Hematopoietic multipotent progenitor cell treated with erythropoietin and hydrocortisone succinate and interleukin-3 and kit ligand, for 8 days (in vitro differentiated cells): ENCODE measurements at places on chromosomes 7 and 10.
A peak's percentile ranks its signal among the peaks of the same experiment; 100 is the strongest.

DNA sequence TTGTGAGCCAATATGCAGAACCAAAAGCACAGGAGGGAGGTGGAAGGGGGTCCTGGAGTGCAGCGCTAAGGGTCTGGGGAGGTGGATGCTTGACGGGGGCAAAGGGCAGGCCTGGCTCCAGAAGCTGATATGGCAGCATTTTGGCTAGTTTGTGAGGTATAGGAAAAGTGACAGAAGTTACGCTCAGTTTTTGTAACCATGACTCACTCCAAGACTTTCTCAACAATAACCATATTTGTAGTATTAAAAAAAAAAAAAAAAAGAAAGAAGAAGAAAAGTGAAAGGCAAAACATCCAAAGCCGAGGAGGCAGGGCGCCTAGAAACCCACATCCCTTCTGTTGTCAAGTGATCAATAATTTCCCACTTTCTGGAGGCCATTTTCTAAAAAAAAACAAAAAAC is 92.3 kb downstream of the RNF216 start:
- DNase-seq: no peak

DNA sequence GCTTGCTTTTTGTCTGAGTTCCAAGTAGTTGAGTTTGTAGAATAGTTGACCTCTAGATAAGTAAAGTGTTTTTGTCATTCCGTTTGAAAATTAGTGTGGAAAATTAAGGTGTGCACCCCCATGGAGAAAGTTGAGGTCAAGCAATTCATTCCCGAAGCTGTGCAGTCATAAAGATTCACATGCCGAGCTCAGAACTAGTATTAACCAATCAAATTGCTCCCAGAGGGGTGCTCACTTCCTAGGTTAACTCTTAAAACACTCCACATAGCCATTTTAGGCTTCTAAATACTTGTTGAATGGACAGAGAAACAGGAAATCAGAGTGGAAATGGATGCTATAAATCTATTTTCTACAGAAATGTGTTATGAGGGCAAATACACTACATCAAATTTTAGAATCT is 638.9 kb downstream of the SUGCT start:
- no peak for DNase-seq

DNA sequence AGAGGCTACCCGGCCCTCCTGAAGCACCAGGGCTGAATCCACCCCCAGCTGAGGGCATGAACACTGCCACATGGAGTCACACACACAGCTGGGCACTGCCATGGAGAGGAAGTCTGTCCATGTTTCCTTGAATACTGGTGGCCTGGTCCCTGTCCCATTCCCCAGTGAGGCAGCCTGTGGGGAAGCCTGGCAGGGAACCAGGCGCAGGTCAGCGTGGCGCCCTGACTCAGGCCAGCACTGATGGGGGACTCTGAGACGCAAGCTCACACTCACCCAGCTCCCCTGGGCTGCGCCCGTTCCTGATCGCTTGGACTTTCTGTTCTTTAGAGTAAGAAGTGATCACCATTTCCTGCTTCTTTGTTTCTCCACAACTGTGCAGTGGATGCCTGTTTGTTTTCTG is 128.3 kb downstream of the EGFR start:
- DNase-seq: no peak

DNA sequence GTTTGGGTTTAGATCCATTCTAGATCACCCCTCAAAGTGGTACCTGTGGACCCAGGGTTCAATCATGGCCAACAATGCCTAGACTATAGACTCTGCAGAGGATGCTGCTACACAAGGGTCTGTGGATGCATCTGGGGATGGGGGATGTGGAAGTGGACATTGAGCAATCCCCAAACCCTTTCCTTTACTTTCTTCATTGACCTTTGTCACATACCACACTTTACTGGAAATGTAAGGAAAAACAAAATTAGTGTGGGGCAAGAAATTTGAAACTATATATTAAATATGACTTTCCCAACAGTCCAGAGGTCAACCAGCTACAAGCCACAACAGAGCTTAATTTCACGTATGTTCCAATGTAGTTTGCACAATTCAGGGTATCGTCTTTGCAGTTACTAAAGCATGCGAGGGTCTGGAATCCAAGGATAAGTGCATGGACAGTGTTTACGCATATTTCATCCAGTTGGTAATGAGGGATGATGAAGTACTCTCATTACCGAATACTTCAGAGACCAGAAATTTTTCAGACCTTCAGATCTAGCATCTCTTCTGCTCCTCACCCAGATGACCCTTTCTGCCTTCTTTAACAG is 33.3 kb upstream of the CASD1 start:
- DNase-seq: no peak

- DNase-seq: peak; percentile 82
Measured at GRCh38 chr7:43572516-43573049, 10.3 kb upstream of the STK17A start.

GRCh38 chr7:133551466-133551865 is 298.6 kb downstream of the EXOC4 start:
- no peak for DNase-seq

DNA sequence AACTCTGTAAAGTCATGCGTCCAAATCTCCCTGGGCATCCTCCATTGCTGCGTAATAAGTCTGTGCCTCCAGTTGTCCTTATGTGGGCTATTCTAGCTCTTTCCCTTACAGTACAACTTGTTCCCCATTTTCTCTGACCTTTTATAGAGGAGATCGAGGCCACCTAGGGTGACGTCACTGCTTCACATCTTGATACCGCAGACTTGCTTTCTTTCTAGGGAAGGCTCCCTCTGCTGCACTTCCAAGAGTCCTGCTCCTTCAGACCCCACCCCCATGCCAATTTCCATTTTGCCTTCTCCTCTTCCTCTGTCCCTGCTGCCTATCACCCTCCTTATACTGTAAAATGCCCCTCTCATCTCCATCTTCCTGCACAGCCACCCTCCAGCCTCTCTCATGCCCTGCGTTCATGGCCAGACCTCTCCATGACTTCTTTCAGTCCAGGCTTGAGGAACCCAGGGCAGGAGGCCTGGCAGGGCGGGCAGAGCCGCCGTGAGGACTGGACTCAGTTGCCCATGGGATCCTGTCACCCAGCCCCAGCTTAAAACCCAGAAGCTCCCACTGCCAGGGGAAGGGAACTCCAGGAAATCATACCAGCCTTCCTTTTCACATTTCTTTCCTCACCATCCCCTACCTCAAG is 57.5 kb downstream of the CAMK1D start:
- DNase-seq: no peak

DNA sequence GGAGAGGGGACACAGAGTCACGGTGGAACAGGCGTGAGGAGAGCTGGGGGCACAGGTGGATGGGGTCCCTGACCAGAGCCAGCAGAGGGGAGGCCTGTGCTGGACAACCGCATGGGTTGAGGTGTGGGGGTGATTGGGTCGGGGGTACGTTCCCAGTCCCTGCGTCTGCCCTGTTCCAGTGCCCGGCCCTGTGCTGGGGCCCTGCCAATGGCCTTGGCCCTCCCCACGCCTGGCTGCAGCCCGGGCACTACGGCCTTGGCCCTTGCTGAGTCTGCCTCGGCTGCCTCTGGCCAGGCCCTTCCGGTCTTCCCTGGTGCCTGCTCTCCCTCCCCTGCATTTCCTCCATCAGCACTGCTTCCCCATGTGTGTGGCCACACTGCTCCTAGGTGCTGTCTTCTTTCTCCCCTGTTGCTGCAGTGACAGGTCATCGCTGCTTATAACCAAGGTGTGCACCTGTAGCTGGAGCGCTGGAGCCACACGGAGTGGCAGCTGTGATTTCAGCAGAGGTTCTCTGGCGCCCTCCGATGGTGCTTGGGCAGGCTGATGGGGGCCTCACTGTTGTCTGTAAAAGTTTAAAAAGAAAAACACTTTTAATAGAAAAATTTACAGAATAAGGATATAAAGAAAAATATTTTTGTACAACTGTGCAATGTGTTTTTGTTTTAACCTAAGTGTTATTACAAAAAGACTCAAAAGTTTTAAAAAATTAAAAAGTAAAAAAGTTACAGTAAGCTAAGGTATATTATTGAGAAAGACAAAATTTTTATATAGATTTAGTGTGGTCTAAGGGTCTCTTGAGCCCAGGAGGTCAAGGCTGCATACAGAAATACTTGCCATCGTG is 45.2 kb upstream of the BHLHA15 start:
- DNase-seq: peak; percentile 26

DNA sequence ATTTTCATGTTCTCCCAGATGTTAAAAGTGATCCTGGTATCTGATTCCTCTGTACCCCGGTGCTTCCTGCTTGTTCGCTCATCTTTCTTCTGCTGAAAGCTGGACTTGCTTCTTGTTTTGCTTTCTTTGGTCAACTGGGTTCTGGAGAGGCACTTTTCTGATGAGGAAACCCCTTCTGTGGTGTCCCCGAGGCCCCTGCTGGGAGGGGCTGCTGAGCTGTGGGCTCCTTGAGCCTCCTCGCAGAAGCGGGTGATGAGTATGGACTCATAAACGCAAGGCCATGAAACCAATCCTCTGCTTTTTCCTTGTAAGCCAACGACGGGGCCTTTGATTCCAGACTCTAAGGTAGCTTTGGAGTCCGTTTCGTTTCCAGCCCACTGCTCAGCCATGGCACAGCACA is 7.8 kb downstream of the WIPI2 start:
- no peak for DNase-seq

DNA sequence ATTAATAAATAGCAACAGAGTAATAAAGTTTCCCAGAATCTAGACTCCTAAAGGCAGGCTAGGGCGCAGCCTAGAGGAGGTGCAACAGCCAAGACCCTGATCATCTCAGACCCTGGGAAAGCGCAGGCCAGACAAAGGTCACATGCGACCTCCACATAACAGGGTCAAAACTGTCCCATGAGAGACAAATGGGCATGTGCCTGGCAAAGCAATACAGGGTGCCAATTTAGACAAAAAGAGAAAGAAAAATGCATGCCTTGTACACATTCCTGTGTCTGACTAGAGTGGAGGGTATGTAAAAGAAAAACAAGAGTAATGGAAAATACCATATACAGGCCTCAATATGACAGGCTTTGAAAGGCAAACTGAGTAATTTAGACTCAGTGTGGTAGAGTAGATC is 22.2 kb downstream of the MPP7 start:
- DNase-seq: no peak

GRCh38 chr7:96331233-96331632 is 9.3 kb upstream of the SLC25A13 start:
- no peak for DNase-seq

DNA sequence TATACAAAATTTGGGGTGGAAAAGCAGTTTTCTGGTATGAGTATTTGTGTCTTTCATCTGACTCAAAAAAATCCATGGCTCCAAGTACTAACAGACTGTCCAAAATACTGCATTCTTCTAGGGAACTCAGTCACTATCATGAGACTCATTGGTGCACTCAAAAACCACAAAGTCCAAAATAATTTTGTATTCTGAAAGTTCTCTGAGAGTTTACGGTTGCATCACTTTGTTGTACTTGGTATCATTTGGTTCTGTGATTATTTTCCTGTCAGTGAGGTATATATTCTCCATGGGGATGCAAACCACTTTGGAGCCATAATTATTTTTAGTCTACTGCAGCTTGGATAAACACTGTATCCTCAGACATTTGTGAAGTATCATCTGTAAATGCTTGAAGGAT is 28.0 kb upstream of the CABCOCO1 start:
- no peak for DNase-seq

DNA sequence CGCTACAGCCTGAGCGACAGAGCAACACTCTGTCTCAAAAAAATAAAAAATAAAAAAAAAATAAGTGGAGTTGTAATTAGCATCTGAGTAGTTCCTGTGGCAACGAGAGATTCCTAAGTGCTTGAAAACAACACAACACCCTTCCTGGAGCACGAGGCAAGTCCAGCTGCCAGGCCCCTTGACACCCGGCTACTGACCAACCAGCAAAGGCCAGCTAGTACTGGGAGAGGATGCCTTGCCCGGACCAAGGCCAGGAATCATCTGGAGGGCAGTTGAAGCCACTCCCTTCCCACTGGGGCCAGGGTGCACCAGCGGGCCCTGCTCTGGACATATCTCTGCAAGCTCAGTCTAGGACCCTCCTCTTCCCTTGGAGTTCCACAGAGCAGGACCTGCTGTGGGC is 536 bp downstream of the C10orf105 start:
- DNase-seq: no peak

GRCh38 chr7:68734431-68734830 is 863.8 kb upstream of the AUTS2 start:
- DNase-seq: no peak

- DNase-seq: no peak
Measured at GRCh38 chr10:117471344-117471874, 71.1 kb upstream of the EMX2 start.

- DNase-seq: no peak
Measured at GRCh38 chr10:35304649-35305048, 31.7 kb upstream of the CCNY start.

DNA sequence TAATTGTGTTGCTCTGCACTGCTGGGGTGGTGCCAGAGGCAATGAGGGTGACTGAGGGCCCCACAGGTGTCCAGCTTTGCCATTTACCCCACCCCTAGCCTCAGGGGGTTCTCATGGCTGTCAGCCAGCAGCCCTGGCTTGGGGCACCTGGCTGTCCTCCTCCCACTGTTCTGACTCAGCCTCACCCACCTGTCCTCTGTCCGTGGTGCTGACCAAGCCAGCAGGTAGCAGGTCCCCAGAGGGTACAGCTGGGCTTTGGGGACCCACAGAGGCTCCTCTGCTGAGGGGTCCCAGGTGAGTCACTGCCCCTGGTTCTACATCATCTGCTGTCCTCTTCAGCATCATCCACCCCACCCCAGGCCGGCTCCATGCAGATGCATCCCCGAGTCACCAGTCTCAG is 32.2 kb upstream of the ZNF716 start:
- DNase-seq: no peak

GRCh38 chr10:77784856-77785255 is 141.7 kb downstream of the DLG5 start:
- DNase-seq: no peak

- DNase-seq: no peak
Measured at GRCh38 chr7:45985902-45986301, 64.8 kb upstream of the IGFBP3 start.

GRCh38 chr7:85882335-85882734 is 695.5 kb upstream of the SEMA3D start:
- no peak for DNase-seq
